Activated CD4-positive, alpha-beta T cell treated with anti-CD3 and anti-CD28 coated beads, Interleukin-2, amount 50 U/mL, for 24 hours (primary cell): ENCODE measurements at places on chromosomes 11 and 22.

GRCh38 chr11:65777821-65778361 is 2.9 kb downstream of the AP5B1 start:
- no peak for DNase-seq

DNA sequence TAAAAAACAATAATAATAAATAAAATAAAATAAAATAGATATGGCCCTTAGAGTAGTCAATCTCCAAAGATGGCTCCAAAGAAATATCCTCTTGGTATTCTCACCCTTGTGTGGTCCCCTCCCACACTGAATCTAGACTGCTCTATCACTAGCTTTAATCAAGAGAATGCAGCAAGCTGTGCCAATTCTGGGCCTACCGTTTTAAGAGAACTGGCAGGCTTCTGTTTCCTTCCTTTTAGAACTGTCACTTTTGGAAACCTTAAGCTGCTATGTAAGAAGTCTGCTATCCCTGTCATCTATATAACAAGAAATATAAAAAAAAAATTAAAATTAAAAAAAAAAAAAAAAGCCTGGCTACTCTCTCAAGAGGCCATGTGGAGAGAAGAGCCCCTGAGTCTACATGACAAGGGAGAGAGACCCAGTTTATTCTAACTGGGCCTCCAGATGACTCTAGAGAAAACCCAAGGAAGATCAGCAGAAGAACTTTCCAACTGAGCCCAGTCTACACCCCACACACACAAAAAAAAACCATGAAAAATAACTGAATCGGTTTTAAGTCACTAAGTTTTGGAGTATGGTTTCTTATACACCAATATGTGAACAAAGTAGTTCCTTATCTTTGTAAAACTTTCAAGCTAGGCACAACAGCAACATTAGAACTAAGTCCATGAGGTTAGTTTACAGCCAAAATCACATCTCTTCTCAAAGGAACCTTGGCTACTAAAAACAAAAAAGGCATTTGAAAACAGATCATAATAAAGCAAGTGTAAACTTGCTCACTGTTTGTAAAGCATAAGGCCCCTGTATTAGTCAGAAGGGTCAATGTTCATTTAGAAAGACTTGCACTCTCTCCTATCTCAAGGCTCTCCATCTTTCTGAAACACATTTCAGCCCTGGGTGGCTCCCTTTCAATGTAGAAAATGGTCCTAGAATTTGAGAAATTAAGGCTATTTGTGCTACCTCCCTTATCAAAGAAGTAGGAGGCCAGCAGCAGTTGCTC is 67.3 kb downstream of the AMBRA1 start:
- no peak for DNase-seq

DNA sequence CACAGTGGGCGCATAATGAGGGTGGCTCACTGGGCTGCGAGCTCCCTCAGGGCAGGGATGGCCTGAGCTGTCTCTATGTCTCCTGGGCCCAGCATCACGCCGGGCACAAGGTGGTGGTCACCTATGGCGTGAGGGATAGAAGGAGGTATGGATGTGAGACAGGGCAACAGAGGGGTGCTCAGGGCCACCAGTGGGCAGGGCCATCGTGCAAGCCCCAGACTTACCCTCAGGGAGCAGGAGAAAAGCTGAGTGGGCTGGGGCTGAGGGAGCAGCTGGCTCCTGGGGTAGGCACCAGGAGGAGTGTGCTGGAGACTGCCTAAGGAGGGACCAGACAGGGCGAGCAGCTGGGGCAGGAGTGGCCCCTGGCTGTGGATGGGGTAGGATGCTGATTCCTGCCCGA is 34.3 kb upstream of the KLHL35 start:
- DNase-seq: no peak

DNA sequence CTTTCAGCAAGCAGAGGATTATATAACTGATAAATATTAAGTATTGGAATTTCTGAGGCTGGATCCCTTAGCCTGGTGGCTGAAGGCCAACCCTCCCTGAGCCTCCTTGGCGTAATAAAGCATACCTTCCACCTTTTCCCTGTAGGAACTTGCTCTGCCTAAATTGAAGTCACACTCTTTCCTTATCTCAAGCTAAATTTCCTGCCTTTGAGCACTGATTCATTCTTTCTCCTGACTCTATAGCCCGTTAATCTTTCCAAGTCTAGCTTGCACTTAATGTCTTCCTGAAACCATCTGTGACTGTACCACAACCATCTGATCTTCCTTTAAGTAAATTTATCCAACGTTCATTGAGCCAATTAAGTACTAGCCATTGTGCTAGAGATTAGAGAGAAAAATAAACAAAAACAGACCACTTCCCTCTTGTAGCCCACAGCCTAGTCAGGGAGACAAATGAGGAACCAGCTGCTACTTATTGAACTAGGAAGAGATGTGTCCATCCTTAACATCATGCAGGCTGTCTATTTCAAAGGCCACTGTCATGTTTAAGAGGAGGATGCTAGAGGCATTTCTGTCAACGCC is 62.9 kb downstream of the GRK3 start:
- DNase-seq: no peak

- DNase-seq: no peak
Measured at GRCh38 chr11:27201454-27202302, 161.1 kb downstream of the BBOX1 start.

DNA sequence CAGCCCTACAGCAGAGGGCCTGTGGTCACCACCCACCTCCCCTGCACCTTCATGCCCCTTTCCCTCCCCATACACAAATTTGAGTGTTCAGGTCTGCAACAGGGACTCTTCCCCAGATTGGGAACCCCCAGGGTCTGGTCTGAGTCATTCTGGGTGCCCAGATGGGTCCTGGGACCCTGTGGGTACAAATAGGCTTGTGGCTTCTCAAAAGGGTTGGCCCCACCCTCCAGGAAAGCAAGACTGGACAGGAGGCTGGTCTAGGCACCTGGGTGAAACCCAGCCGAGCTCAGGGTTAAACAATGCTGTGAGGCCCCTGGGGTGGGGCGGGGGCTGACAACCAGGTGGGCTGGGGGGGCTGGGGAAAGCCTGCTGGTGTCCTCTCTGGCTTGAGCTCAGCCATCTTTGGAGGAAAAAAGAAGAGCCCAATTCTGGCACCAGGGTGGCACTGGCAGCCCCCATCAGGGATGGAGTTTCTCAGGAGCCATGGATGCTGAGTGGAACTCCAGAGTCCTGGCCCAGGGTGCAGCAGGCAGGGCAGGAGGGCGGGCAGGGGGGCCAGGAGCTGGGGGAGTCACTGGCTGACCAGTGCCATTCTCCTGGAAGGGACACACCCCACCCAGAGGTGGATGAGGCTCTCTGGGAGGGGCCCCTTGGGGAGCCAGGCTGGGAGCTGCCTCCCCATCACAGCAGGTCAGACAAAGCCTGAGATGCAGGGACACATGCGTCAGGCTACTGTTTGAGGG is 1.1 kb downstream of the SEPTIN5 start:
- DNase-seq: no peak

GRCh38 chr22:48919187-48919590 is 908.5 kb downstream of the BRD1 start:
- DNase-seq: no peak

GRCh38 chr22:27463121-27463660 is 338.4 kb downstream of the MN1 start:
- no peak for DNase-seq

DNA sequence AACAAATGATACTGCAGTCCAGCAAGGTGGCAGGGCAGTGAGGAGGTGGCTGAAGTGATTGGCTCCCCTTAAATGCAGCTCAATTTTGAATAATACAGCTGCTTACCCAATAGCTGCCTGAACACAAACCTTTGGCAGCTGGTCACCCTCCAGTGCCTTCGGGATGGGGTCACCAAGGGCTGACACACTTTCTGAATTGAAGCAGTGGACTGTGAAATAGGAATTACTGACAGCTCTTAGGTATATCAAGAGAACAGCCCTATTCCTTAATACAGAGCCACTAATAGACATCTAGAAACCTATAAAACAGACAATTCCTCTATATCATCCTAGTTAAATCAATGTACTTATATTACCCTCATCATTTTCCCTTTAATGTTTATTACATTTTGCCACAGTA is 474.2 kb upstream of the KIRREL3 start:
- no peak for DNase-seq

DNA sequence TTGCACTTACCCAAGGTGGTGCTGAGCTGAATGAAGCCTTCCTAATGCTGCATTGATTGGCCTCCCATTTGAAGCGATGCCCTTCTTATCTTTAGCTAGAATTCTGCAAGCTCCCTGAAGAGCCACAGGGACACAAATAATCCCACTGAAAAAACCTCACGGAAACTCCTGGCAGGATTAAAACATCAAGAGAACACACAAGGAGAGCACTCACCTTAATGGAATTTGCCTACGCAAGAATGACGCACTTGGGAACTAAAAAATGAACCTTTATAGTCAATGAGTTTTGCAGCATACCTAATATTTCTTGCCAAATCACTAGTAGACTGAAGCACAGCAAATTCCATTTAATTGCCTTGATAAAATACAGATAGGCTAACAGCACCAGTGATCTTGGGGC is 232.8 kb upstream of the UBASH3B start:
- DNase-seq: no peak
